ENCODE measurements at places on chromosomes 6 and 20.

GRCh38 chr20:6909608-6910007 is 142.1 kb downstream of the BMP2 start:
- no peak for DNase-seq

DNA sequence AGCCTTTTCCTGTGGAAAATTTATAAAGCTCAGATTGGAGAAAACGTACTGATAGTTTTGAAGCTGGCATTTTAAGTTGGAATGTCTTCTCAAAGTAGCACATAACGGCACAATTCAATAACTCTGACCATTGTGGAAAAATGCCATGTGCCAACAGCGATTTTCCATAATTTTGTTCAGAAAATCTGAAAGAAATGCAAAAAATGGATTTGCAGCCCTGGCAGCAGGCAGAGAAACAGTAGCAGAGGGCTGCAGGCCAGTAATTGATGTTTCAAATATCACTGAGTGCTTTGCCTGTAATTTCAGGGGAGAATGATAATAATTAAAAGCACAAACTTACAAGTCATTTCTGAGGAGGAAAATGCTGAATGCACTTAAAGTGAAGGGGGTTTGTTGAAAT is 507.4 kb downstream of the MAFB start:
- no peak for DNase-seq

DNA sequence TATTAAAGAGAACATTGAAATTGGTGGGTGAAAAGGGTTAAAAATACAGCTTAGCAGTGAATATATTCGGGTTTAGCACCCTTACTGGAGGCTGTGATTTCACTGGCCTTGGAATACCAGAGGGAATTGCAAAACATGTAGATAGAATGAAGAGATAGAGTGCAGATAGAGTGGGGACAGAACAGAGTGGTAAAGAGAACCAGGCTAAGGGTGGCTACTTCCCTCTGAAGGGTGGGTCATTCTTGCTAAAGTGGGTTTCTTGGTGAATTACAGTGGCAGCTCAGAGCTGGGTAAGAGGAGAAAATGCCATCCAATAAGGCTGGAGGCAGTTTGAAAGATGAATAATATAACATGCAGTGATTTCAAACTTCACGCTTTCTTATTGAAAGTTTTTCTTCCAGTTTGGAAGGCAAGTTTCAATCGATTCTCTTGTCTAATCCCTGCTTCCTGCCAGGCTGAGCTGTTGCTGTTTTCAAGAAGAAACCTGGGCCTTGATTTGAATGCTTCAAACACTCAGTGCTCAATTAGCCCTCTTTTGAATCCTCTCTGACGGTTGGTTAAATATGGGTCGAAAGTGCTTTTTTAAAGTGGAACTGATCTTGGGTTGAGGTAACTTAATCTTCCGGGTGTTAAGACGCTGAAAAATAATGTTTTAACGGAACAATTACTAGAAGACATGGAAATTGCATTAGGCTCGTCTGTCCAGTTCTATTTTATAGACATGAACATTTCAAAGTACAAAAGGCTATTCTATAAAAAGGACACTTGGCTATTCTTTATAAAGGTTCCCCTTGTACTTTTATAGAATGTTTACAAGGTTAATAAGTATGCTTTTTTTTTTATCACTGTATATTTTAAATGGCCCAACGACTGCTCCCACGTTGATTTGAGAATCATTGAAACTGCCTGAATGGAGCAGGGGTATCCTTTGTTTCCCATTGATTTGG is 203.3 kb downstream of the BCAS1 start:
- DNase-seq = no peak

DNA sequence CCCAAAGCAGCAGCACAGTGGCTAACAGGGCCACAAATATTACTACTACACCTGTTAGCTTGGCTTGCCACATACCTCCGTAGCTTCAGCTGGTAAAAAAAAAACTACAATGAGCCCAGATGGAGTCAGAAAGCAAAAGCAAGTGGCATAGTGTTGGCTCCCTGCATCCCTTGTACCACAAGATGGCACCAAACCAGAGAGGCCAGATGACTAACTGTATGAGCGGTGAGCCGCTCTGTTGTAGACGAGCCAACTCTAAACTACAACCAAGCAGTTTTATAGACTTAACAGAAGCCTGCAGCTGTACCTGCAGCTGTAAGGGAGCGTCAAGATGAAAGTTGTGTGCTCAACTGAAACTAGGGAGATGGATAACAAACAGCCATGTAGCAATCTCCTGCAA is 84.5 kb upstream of the MCHR2 start:
- DNase-seq = no peak

DNA sequence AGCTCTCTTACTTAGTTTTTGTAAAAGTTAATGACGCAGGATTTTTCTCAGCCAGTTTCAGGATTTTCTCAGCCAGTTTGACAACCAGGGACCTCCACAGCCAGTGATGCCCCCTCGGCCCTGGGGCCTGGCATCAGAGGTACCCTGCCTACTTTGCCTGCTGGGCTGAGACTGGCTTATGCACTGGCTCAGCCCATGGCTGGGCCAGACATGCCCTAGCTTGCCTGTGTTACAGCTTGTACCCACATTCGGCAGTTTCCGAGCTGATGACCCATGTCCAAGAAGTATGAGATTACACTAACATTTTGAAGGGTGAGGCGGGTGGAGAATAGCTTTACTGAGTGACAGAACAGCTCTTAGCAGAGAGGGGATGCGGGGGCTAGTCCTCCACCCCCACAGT is 406.1 kb upstream of the HSF2 start:
- DNase-seq = no peak

DNA sequence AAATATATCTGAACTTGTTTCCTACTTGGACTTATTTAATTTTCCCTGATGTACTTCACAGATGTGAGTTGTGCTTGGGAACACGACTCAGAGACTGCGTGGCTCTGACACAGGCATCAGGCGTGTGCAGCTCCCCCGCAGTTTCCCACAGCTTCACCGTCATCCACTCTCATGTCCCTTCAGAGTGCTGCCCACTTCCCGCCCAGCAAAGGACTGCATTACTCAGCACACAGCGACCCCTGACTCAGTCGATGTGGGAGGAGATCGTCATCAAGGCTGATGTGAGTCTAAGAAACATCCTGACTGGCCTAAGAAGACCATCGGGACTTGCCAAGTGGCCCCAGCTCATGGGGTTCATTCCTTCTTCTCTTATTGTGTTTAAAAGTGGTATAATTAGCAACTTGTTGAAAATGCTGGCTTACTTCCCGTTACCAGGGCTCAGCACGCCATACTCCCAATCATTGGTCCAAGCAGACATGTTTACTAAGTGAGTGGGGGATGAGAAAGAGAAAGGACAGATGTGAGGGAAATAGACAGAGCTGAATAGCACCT is 539.4 kb upstream of the JARID2 start:
- no peak for DNase-seq

GRCh38 chr6:137395316-137395715 is 98.9 kb downstream of the OLIG3 start:
- DNase-seq = no peak

DNA sequence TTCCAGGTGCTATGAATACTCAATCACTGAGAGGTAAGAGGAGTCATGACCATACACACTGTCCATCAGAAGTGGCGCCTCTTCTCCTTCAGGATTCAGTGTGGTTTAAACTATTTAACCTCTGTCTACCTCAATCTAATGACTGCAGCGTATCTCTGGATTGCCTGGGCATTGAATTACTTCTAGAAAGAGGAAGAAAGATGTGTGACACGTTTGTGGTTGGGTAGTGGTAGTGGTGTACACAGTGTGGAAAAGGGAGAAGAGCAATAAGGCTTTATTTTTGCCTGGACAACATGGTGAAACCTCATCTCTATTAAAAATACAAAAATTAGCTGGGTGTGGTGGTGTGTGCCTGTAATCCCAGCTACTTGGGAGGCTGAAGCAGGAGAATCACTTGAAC is 38.0 kb upstream of the ECHDC1 start:
- no peak for DNase-seq
